ENCODE measurements at places on chromosomes 11 and 22.
A peak's percentile ranks its signal among the peaks of the same experiment; 100 is the strongest.

DNA sequence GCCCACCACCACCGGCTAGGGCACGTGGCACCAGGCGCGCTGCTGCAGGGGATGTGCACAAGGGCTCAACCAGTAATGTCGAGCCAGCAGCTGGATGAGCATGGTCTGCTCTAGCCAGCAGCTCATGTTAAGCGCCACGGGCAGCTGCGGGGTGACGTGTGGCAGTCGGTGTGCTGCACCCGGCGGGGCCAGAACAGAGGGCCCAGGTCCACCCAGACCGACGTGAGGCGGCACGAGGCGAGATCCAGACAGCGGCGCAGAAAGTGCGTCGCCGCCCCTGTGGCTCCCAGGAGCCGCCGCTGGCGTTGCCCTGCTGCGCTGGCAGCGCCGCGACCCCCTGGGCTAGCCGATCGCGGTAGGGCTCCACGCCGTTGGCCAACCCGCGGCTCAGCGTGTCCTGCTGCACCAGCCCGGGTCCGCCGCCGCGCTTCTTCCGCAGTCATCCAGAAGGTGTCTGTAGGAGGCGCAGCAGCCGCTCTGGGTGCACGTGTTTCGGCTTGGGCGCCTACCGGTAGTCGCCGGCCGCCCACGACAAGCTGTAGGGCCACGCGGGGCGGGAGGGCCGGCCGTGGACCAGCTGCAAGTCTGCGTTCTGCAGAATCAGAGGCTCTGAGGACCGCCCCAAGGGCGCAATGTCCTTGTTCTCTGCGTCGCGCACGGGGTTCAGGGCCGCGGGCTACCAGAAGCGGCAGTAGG is 4.6 kb upstream of the GALR3 start:
- no peak for DNase-seq

DNA sequence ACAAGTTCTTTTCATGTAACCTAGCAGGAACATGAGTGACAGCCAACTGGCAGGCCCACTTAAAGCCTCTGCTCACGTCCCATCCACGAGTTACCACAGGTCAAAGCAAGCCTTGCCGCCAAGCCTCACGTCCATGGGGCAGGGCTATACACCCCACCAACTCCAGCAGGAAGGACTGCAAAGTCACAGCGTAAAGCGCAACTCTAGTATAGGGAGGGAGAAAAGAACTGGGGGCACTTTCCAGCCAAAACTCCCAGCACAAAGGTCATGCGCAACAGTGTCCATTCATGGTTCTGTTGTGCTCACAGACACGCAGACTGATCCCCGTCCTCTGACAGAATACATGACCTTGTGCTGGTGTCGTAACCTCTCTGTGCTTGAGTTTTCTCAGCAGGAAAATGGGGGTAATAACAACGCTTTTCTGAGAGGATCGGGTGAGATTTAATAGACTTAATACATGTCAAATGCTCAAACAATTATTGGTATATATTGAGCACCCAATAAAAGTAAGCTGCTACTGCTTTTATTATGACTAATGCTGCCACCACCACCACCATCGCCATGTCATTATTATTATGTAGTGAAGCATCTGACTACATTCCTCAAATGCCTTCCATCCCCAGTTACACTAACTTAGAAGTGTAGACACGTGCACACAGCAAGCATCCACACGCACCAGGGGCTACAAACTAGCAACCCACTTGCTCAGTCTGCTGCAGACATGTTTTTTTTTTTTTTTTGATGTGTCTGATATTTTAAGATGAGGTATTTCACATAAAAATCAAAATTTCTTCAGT is 104.4 kb upstream of the PARVA start:
- DNase-seq: no peak

- no peak for DNase-seq
Observed at GRCh38 chr22:49023161-49023878, 804.4 kb downstream of the BRD1 start.

DNA sequence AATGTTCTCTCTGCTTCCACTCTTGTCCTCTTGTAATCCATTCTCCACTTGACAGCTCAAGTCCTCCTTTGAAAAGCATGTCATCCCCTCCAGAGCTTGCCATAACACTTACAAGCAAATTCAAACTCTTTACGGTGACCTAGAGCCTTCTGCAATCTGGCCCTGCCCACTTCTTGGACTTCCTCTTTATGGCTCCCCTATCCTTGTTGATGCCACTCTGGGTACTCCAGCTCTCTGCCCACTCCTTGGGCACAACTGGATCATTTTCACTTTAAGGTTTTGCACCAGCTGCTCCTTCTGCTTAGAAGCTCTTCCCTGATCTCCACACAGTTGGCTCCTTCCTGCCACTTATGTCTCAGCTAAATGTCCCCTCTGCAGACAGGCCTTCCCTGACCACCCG is 217.9 kb downstream of the DSCAML1 start:
- DNase-seq: no peak

GRCh38 chr22:44523981-44524759 is 26.1 kb upstream of the RTL6 start:
- DNase-seq: no peak

DNA sequence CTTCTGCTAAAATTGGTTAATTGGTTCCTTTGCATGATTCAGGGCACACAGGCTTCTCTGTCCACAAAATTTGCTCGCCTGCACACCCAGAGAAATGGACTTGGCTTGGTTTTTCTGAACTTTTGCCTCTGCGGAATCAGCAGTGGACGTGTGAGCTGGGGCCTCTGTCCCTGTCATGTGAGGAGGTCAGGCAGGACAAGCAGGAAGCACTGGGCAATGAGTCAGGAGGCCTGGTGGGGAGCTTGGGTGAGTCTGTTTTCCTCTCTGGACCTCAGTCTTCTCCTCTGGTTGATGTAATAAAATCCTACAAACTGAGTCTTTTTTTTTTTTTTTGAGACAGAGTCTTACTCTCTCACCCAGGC is 10.4 kb upstream of the CELSR1 start:
- DNase-seq: no peak

GRCh38 chr11:833114-833791 is 501 bp downstream of the CD151 start:
- DNase-seq: peak; percentile 66

DNA sequence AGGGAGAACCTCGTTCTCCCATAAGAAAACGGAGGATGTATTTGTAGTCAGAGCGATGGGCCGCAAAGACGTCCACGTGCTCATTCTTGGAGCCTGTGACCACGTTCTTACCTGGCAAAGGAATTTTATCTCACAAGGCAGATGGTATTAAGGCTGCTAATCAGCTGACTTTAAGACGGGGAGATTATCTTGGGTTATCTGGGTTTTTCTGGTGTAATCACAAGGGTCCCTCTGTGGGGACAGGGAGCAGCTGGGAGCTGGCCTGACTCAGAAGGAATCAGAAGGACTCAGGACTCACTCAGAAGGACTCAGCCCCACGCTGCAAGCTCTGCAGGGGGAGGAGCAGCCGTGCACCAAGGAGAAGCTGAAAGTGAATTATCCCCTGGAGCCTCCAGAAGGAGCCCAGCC is 7.5 kb upstream of the SIGIRR start:
- DNase-seq: peak; percentile 48

GRCh38 chr11:16111690-16112089 is 244.7 kb downstream of the SOX6 start:
- no peak for DNase-seq

- no peak for DNase-seq
Observed at GRCh38 chr22:28837640-28838039, 37.3 kb upstream of the XBP1 start.

GRCh38 chr11:130524132-130524790 is 75.8 kb downstream of the ADAMTS15 start:
- no peak for DNase-seq

DNA sequence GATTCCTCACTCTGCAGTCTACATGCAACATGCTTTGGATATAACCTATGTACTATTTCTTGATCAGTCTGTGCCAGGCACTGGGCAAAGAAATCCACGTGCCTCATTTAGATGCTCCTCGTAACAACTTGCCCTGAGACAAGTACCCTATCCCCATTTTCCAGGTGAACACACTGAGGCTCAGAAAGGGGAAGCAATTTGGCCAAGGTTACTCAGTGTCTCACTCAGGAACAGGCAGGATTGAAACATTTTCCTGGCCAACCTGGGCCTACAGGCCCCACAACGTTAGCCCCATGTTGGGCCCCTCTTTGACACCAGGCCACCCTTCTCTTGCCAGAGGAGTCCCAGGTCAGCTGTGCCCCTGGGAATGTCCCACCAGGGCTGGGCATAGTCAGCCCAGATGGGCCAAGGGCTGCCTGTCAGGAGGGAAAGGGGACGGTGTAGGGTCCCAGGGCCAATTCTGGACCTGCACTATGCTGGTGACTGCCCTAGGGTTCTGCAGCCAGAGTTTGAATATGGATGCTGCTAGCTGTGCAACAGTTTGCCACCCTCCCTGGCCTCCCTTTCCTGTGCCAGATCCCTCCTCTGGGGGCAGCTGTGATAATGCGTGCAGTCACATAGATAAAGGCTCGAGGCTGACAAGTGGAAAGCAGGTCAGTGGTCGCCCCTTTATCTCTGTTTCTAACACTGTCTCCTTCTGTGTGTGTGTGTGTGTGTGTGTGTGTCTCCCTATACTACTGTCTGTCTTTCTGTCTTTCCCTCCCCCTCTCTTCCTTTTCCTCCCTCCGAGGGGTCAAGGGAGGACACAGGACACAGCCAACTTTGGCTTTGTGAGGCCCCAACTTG is 10.4 kb upstream of the EMID1 start:
- DNase-seq: peak; percentile 41

Data from K562 (cell line).